ENCODE measurements at places on chromosomes 2 and 18.

DNA sequence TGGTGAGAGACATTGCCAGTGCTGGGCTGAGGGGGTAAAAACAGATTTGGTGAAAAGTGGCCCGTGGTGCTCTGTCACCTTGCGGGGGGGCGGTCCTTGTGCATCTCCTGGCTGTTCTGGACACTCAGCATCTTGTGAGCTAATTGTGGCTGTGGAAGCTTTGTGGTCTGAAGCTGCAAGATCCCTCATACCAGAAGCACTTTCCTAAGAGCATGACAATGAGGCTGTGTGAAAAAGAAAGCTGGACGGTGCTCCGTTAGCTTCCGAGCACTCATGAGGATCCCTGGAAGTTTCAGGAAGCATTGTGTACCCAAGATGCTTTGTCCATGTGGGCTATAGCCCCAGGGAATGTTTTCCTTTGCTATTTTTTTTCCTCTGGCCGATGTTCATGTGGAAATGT is 74.5 kb downstream of the CABLES1 start:
- no peak for DNase-seq

- DNase-seq = no peak
Measured at GRCh38 chr2:73984922-73985307, 205 bp downstream of the TET3 start.

GRCh38 chr2:22002066-22002465 is 878.3 kb downstream of the TDRD15 start:
- DNase-seq = no peak

- no peak for DNase-seq
Measured at GRCh38 chr2:26453421-26454329, 24.2 kb downstream of the OTOF start.

- no peak for DNase-seq
Measured at GRCh38 chr2:11867926-11868325, 121.5 kb downstream of the LPIN1 start.

- no peak for DNase-seq
Measured at GRCh38 chr2:2839393-2839781, 508.3 kb upstream of the MYT1L start.

- DNase-seq = no peak
Measured at GRCh38 chr2:136308611-136309010, 190.7 kb upstream of the CXCR4 start.

GRCh38 chr2:223641082-223641481 is 38.9 kb upstream of the SCG2 start:
- no peak for DNase-seq

GRCh38 chr18:37483984-37484819 is 81.4 kb downstream of the CELF4 start:
- DNase-seq = no peak

GRCh38 chr2:150119819-150120218 is 367.6 kb downstream of the RND3 start:
- DNase-seq = no peak

- DNase-seq = no peak
Measured at GRCh38 chr2:111054791-111055691, 65.7 kb upstream of the BCL2L11 start.

All from AG08395 (cell line).